ENCODE measurements at places on chromosomes 1 and 21.
A peak's percentile ranks its signal among the peaks of the same experiment; 100 is the strongest.

DNA sequence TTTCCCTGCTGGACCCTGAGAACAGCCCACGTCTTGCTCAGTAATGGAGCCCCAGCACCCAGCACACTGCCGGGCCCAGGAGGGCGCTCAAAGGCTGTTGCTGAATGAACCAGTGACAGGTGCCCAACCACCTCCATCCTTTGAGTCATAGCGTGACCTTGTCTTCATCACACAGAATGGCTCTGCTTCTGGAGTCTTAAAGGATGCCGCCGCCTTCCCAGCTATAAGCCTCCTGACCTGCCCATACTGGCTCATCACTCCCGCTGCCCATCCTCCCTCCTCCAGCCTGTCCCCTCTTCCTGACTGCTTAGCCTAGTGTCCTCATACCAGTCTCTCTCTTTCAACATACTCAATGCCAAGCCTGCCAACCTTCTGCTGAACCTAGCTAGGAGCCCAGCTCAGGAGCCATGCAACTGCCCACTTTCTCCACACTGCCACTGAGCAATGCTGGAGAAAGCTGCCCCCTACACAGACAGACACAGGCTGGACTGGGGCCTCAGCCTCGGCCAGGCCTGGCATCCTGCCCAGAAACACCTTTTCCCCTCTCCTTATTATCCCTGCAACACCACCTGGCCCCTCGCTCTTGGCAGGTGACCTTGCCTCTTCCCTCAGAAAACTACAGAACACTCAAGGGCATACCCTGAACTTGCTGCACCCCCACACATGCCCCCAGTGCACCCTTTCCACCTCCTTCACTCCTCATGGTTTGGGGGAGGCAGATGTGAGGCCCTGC, 14.1 kb downstream of the TTC39A start:
- no peak for DNase-seq

GRCh38 chr1:30274173-30274970, 449.0 kb downstream of the MATN1 start:
- DNase-seq, result no peak

- no peak for DNase-seq
Observed at GRCh38 chr21:41763398-41763931, 3.4 kb downstream of the RIPK4 start.

DNA sequence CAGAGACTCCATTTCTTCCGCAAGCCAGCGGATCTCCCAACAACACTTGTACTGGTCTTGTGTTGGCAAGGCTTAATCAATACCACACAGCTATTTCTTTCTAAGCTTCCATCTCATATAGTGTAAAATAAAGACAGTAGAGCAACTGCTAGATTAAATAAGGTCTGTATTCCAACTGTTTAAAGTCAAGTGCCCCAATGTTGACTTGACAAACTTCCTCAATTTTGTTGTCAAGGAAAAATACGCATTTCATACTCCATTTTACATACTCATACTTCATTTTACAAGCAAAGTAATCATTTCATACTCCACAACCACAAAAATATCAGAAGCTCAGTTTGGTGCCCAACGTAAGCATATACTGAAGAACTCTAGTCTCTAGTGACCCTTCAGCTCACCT, 143.0 kb downstream of the RERE start:
- DNase-seq, result no peak

DNA sequence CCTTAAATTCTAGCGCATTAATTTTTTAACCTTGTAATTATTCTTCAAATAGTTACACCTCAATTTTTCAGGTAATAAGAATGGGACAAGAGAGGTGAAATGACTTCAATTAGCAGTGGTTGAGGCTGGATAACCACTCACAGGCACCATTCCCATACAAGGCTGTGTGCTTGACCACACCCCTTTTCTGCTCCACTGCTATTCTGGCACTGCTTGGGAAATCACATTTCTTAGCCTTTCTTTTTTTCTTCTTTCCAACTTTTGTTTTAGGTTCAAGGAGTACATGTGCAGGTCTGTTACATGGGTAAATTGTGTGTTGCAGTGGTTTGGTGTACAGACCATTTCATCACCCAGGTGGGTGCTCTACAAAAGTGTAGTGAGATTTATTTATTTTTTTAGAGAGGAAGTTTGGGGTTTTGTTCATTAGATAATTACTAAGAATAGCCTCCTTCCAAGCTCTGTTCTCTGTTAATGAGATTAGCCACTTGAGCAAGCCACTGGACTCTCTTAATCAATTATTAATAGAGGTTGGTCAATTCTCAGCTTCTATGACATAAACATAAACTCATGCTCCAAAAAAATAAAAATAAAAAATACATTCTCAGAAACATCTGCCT, 14.4 kb downstream of the ILDR2 start:
- no peak for DNase-seq

DNA sequence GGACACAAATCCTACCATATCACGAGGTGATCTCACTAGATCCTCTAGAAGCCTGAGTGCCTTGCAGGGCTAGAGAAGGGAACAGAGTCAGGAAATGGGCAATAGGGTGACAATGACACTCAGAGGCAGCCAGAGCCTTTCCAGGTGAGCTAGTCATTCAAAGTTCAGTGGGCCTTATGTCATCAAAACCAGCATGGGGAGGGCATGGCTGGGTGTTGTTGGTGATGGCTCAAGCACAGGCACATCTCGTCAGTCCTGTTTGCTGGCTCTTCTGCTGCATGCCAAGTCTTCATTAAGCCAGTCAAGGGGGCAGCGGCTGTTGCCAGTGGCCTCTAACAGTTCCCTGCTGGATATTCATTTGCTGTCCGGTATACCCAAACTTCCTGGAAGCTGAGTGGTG, 99.6 kb upstream of the USP24 start:
- DNase-seq, result no peak

- no peak for DNase-seq
Observed at GRCh38 chr1:231844986-231845502, 218.5 kb downstream of the DISC1 start.

DNA sequence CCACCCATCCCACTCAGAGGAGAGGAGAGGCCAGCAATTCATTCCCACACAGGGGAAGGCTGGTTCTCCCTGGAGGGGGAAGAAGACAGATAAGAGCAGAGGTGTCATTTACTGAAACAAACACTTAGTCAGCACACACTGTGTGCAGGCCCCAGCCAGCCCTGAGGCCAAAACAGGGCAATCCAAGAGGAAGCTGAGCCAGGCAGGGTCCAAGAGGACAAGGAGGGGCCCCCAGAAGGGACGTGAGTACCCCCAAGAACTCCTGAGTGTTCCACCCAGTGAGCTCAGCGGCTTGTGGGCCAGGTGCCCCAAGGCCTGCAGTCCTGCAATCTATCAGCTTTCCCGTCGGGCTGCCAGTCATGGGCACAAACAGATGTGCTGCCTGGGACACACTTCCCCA, 15.8 kb downstream of the ADGRB2 start:
- DNase-seq, result peak; percentile 30
